ENCODE measurements at places on chromosomes 16 and 17. TPM values are rescaled to one million over a fixed set of nuclear protein-coding genes. Genes with fewer than 3 reads are reported as not detected.

The ITGAL gene
- total RNA-seq: 14.8 TPM

The KCNAB3 gene
- 3.3 TPM for total RNA-seq

The CACNG1 gene
- not detected for total RNA-seq

The CPHXL2 gene
- not detected for total RNA-seq

The PTX4 gene
- not detected for total RNA-seq

The PPY gene
- total RNA-seq: 1.5 TPM

The SLC6A2 gene
- total RNA-seq: 0.09 TPM

The G6PC3 gene
- 30.0 TPM for total RNA-seq

The CLUH gene
- 120 TPM for total RNA-seq

The SMIM36 gene
- total RNA-seq: not detected

The SNN gene
- total RNA-seq: 4.2 TPM

The CALB2 gene
- total RNA-seq: 4.2 TPM

The GALNS gene
- total RNA-seq: 37.4 TPM

The CCL4 gene
- total RNA-seq: 4.1 TPM

The TMEM238L gene
- total RNA-seq: 47.5 TPM

The FAM83G gene
- total RNA-seq: 40.4 TPM

The NPTX1 gene
- total RNA-seq: 0.51 TPM

The CCL2 gene
- total RNA-seq: 39.7 TPM

The CRHR1 gene
- total RNA-seq: not detected

The ANKRD13B gene
- 3.3 TPM for total RNA-seq

The PLEKHH3 gene
- 27.5 TPM for total RNA-seq

The JPH3 gene
- total RNA-seq: 0.17 TPM

The PTRH2 gene
- total RNA-seq: 17.0 TPM

The KRT9 gene
- total RNA-seq: not detected

The CCL5 gene
- total RNA-seq: 20.6 TPM

The SGSM2 gene
- total RNA-seq: 30.2 TPM

The SLX1A gene
- 68.0 TPM for total RNA-seq

The ZNF771 gene
- total RNA-seq: 4.3 TPM

The CLDN6 gene
- total RNA-seq: not detected
